ENCODE measurements at places on chromosomes 5 and 9.

DNA sequence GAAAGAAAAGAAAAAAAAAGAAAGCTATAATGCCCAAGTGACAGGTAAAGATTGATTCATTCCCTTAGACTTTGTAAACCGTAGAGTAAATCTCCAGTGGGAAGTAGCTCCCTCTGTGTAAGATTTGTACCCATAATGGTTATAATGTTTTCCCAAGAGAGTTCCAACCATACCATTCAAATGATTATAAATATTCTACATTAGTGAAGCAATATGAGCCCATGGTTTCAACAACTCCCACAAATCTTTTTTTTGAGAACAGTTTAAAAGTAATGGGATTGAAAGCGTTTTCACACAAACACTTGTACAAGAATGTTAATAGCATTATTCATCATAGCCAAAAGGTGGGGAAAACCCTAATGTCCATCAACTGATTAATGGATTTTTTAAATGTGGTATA, 58.0 kb downstream of the GRAMD2B start:
- DNase-seq, result no peak

DNA sequence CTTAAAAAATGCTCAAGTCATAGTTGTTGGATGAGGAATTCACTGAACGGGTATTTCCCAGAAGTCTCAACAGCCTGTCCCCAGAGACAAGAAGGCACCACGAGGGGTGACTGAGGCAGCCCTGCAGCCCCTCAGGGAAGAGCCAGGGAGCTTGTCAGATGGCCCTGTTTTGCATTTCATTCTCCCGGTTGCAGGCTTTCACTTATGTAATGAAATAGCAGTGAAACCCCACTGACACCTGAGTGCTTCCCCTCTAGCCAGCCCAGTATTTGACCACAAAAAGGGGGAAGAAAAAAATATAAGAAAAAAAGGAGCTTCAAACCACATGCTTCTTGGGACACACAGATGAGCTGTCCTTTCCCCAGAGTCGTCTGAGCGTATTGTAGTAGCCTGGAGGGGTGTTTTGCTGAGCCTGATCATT, 75.3 kb upstream of the IL12B start:
- DNase-seq, result no peak

DNA sequence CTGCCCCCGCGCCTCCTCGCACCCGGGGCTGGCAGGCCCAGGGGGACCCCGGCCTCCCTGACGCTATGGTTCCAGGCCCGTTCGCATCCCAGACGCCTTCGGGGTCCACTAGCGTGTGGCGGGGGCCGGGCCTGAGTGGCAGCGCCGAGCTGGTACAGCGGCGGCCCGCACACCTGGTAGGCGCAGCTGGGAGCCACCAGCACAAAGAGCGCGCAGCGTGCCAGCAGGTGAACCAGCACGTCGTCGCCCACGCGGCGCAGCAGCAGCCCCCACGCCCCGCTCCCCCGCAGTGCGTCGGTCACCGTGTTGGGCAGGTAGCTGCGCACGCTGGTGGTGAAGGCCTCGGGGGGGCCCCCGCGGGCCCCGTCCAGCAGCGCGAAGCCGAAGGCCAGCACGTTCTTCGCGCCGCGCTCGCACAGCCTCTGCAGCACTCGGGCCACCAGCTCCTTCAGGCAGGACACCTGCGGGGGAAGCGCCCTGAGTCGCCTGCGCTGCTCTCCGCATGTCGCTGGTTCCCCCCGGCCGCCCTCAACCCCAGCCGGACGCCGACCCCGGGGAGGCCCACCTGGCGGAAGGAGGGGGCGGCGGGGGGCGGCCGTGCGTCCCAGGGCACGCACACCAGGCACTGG, 548 bp downstream of the TERT start:
- no peak for DNase-seq

- DNase-seq, result no peak
Observed at GRCh38 chr9:115681585-115681984, 472.0 kb upstream of the PAPPA start.

DNA sequence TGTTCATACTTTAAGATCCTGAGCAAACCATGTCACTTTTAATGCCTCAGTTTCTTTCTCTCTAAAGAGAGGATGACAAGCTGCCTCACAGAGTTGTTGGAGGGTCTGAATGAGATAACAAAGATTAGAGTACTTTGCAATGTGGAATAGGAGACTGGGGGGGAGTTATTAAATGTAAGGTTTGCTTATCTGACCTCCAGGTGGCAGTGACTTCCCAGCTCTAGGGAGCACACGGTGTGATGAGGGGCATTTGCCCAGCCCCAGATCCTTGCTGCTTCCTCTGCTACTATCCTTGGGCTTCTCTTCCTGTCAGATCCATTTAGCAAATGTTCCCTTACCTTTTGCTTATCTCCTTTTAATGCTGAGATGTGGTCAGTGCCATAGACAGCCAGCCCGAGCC, 30.7 kb downstream of the ENHO start:
- DNase-seq, result no peak

GRCh38 chr5:132387640-132388117, 18.2 kb downstream of the SLC22A5 start:
- DNase-seq, result no peak

DNA sequence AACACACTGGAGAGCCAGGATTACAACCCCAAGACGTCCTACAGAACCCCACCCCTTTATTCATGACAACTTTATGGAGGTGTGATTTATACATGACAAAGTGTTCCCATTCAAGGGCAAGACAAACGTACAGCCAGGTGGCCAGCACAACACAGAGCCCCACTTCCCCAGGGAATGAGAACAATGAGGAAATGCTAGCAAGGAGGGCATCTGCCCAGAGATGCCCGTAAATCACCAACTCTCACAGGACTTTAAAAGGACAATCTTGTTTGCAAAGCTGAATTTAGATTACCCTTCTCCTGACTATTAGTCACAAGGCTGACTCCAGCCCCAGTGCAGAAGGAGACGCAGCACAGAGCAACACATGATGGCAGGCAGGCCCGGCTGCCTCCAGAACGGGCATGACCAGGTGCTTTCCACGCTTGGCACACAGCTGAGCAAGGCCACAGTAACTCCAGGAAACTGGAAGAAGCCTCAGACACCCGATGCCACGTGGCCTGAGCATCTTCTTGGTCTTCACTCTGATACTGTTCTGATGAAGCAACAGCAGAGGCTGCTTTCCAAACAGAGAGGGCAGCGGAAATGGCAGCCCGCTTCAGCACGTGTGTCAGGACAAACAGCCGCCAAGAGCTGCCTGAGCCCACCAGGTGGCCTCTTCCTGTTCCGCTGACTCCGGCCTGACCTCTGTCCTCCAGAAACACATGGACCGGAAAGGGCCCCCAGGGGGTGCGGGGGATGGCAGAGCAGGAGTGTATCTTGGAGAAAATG, 51.4 kb downstream of the ROR2 start:
- DNase-seq, result no peak

GRCh38 chr5:111954516-111955395, 197.8 kb upstream of the NREP start:
- no peak for DNase-seq

GRCh38 chr5:66515209-66515608, 81.0 kb upstream of the MAST4 start:
- DNase-seq, result no peak

- no peak for DNase-seq
Observed at GRCh38 chr9:3001311-3001710, 157.4 kb upstream of the PUM3 start.

- no peak for DNase-seq
Observed at GRCh38 chr9:113583511-113584427, 120.2 kb downstream of the RGS3 start.

- no peak for DNase-seq
Observed at GRCh38 chr5:149628221-149628620, 46.9 kb downstream of the ARHGEF37 start.
